NCI-H187 treated with DMSO at 0.1 percent for 48 hours (cell line): ENCODE measurements at places on chromosomes 3 and 15.

GRCh38 chr15:63276342-63277037 lies 915 bp upstream of the APH1B start:
- no peak for DNase-seq

DNA sequence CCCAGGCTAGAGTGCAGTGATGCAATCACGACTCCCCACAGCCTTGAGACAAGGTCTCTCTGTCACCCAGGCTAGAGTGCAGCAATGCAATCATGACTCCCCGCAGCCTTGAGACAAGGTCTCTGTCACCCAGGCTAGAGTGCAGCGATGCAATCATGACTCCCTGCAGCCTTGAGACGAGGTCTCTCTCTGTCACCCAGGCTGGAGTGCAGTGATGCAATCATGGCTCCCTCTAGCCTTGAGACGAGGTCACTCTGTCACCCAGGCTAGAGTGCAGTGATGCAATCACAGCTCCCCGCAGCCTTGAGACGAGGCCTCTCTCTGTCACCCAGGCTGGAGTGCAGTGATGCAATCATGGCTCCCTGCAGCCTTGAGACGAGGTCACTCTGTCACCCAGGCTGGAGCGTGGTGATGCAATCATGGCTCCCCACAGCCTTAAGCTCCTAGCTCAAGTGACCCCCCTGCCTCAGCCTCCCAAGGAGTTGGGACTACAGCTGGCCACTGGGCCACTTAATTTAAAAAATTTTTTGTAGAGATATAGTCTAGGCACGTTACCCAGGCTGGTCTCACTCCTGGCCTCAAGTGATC lies 26.1 kb downstream of the TFRC start:
- DNase-seq, result no peak

DNA sequence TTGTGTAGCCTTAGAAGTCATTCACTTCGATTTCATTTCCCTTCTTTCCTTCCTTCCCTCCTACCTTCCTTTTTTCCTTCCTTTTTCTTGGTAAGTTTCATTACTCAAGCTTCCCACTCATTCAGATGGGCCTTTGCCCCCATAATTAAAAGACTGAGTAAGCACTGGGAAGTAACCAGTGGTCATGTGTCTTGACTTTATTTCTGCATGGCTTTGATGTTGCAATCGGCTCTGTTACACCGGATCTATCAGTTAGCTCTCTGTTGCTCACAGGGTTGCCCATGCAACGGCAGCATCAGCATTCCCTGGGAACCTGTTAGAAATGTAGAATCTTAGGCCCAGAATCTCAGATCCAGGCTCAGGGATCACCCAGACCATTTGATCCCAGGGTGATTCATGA lies 25.6 kb upstream of the LARS2 start:
- DNase-seq, result no peak

DNA sequence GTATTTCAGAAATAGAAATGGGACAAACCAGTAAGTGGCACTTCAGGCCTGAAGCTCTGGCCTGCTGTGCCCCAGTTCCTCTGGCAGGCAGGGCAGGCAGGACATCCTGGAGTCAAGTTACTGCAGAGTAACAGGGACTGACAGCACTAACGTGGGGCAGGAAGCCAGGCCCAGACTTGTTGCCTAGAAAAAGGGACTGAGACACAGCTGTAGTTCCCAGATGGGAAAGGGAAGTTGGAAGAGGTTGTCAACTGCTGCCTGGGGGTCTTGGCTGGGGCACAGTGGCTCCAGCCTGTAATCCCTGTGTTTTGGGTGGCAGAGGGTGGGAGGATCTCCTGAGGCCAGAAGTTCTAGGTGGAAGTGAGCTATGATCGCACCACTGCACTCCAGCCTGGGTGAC lies 171.9 kb downstream of the FMN1 start:
- no peak for DNase-seq

GRCh38 chr15:94282269-94283250 lies 51.2 kb downstream of the MCTP2 start:
- no peak for DNase-seq

DNA sequence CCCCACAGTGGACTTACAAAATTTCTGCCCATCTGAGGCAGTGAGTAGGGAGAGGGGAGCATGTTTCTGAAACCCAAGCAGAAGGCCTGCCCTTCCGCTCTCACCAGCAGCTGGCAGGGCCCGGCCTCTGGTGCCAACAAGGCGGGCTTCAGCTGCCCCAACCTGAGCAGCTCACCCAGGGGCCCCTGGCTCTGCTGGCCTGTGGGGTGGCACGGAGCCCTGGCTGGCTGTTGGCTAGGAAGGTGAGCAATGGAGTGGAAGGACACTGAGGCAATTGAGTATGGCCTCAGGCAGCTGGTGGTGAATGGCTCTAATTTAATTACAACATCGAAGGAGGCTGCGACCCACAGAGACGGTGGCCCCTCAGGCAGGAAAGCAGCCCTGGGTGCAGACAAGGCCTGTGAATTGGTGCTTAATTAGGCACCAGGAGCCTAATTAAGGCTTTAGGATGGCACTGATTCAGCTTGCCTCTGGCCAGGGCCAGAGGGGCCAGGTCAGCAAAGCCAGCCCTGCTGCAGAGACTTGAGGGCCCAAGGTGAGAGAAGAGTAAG lies 60.9 kb downstream of the ST8SIA2 start:
- DNase-seq, result no peak

GRCh38 chr15:63243101-63243500 lies 34.3 kb upstream of the APH1B start:
- no peak for DNase-seq

DNA sequence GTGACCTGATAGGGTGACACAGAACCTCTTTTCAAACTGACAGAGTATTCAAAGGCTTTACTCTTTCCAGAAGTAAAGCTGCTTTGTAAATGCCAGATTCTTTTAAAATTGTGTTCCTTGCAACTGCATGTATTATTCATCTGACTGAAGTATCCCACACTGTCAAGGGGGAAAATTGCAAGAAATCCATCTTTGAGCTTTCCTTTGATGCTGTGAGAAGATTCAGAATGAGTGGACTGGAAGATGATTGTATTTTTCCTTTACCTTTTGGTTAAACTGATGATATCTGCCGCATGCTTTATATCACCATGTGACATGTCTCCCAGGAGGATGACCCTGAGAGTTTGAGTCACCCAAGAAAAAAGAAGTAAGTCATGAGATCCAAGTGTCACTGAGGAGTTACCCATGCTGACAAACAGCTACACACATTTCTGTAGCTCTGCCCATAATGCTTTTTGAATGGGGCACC lies 250.8 kb upstream of the CBLB start:
- no peak for DNase-seq

GRCh38 chr3:150876611-150877265 lies 28.5 kb downstream of the MINDY4B start:
- no peak for DNase-seq

DNA sequence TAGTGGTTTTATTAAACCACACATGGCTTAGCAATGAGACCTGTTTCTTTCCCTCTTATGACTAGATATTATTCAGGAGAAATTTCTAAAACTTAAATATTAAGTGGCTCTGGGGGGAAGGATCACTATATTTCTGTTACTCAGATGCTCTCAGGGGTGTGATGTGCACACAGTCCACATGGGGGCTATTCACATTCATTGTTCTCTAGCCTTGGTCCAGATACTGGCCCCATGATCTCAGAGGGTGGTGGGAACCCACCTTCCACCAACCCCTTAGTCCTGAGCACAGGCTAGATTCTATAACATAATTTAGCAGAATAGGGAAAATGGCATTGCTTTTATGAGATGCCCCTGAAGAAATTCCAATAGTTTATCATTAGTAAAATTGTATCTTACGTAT lies 149.0 kb upstream of the ST8SIA2 start:
- DNase-seq, result no peak

DNA sequence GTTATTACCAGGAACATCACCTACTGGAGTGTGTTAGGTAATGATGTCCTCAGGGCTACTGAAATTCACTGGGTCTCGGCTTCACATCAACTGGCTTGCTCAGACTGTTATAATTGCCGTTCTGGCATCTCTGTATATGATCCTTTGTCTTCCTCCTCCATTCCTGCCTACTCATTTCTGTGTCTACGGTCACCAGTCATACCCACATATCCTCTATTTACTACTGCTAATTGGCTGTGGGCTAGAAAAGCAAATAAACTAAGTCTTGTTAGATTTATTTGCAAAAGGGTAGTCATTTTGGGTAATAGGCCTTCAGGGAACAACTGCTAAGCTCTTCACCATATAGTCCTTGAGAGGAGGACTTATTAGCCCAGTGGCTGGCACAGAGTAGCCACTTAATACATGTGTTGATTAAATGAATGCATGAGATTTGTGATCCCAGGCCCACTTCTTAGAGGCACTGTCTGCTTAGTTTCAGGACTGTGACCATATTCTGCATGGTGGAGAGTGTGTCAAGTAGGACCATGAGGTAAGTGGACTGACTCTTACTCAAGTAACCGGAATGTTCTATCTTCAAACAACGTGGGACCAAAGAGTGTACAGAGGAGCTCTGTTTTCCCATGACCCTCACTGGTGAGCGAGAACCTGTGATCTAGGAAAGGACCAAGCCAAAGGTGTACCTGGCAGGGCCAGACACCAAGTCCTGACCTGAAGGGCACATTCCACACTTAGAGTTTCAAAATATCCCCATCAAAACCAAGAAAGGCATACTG lies 13.2 kb downstream of the ZDHHC3 start:
- DNase-seq, result no peak

DNA sequence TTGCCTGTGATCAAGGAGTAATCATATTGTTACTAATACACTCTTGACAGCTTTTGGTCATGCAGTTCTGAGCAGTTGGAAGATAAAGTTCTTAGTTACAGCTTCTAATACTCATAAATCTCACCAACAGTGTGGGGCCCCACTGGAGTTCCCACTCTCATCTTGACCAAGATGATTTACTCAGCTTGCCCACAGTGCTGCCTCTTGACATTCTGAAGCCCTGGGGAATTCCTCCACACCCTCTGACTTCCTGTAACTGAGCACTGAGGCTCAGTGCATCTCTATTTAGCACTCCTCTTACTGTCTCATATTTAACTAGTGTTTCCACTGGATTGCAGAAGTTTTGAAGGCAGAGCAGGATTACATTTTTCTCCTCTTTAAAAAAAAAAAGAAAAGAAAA lies 1.9 kb upstream of the ARL6IP5 start:
- no peak for DNase-seq

- DNase-seq, result no peak
Observed at GRCh38 chr3:126826693-126827092, 122.7 kb downstream of the CHCHD6 start.

- no peak for DNase-seq
Observed at GRCh38 chr15:74317820-74318375, 49.5 kb downstream of the CYP11A1 start.

- no peak for DNase-seq
Observed at GRCh38 chr3:77038930-77039605, 831 bp upstream of the ROBO2 start.

DNA sequence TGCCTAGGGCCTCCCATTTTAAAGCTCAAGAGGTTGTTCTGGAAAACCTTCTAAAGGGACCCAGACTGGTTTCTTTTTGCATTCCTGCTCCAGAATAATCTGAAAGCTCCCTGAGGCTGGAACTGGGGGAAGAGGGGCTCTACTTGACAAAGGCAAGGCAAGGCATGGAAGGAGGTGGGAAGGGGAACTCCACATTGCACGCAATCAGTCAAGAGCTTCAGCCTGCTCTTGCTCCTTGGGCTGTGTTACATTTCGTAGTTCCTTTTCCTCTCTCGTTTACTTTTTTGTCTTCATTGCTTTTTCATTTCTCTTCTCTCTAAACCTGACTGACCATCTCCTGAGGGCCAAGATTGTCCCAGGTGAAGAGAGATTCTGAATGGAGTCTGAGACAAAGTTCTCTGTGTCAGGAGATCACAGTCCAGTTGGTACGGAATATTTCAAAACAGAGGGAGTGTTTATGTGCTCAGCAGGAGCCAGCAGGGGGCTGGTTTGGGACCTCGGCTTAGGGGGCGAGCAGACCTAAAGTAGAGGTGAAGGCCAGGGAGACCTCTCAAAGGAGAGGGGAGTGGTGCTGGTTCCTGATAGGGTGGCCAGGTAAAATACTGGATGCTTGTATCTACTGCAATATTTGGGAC lies 6.0 kb upstream of the KCTD6 start:
- no peak for DNase-seq

DNA sequence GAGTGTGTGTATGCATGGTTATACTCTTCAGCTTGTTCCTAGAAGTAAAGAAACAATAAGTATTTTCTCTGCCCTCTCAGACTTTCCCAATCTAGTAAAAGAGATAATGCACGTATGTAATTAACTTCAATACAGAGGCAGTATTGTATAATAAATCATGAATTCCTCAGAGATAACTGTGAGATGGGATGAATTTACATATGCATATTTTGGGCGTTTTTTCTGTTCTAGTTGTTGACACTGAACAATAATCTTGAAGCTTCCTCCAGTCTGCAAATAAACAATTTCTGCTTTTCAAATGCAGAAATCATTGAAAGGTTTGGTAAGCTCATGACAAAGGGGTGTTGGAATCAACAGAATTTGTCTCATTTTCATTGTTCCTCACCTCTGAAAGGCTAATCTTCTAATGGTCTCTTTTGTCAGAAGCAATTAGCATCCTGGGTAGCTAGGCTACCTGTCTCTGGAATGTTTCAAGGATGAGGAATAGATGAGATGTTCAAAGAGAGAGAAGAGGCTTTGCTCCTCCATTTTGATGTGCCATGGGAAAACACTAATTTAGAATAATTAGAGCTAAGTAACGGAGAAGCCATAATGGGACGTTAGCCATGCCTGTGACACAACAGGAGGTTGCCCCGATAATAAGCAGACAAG lies 43.3 kb upstream of the SIAH2 start:
- DNase-seq, result no peak

- DNase-seq, result no peak
Observed at GRCh38 chr15:57735891-57736290, 29.4 kb downstream of the POLR2M start.

DNA sequence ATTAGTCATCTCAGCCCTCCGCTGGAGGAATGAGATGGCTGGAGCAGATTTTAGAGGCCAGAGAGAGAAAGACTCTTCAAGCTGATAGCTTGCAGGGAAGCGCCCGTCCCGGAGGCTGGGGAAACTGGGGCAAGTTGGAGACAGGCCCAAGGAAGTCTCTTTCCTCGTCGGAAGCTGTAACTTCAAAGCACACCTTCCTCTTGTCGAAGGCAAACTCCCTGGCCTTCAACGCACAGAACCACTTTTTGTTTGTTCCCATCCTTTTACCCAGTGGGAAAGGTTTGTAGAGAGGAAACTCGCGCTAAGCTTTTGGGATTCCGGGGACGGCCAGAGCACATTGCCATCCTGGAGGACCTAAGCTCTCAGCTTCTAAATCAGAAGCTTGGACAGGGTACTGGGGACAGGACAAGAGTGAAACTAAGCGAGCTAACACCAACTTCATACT lies 900 bp upstream of the EOMES start:
- no peak for DNase-seq

GRCh38 chr15:100661156-100661555 lies 58.8 kb downstream of the ASB7 start:
- no peak for DNase-seq

- DNase-seq, result no peak
Observed at GRCh38 chr3:179072100-179072438, 460 bp upstream of the ZMAT3 start.

- DNase-seq, result no peak
Observed at GRCh38 chr3:150945226-150946032, 27.1 kb downstream of the CLRN1 start.

DNA sequence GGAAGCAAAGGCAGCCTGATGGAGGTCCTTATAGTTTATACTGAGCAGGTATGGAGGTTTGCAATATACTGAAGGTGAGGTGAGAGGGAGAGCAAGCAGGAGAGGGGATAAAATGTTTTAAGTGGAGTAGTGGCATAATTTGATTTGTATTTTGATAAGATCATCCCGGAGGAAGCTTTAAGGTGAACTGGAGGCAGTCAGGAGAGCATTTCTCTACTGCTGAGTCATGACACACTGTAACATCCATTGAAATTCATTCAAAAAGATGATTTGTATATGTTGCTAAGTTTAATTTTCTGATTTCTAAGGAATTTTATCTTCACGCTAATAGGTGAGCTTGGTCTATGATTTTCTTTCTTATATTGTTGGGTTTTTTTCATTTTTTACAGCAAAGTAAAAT lies 81.4 kb downstream of the SERPINI1 start:
- DNase-seq, result no peak
